Dermis blood vessel endothelial cell (primary cell): ENCODE measurements at places on chromosomes 3 and 15.

- no peak for DNase-seq
Observed at GRCh38 chr15:61327019-61327631, 98.0 kb upstream of the RORA start.

DNA sequence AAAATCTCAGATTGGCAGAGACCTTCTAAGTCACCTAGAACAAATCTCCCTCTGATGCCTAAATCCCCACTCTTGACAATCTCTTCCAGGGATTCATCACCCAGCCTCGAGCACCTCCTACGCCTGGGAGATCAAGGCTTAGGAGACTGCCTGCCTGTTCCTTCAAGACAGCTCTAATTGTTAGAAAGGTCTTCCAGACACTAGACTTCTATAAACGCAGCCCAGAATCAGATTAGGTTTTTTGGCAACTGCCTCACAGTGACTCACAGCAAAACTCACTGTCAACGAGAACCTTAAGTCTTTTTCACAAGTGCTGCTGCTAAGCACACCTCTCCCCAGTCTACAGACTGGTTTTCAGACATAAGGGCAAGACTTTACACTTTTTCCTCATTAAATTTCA is 23.1 kb downstream of the SRGAP3 start:
- no peak for DNase-seq

- no peak for DNase-seq
Observed at GRCh38 chr3:59249698-59250361, 200.0 kb upstream of the CFAP20DC start.

DNA sequence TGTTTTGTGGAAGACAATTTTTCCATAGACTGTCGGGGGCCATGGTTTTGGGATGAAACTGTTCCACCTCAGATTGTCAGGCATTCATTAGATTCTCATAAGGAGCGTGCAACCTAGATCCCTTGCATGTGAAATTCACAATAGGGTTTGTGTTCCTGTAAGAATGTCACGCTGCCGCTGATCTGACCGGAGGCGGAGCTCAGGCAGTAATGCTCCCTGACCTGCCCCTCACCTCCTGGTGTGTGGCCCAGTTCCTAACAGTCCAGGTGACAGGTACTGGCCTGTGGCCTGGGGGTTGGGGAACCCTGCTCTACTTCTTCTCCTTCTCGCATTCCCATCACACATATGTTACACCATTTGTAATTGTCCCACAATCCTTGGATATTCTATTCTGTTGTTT is 11.0 kb downstream of the CHRNA7 start:
- DNase-seq, result no peak

GRCh38 chr3:182740710-182741109 is 52.6 kb upstream of the ATP11B start:
- DNase-seq, result peak; percentile 51

DNA sequence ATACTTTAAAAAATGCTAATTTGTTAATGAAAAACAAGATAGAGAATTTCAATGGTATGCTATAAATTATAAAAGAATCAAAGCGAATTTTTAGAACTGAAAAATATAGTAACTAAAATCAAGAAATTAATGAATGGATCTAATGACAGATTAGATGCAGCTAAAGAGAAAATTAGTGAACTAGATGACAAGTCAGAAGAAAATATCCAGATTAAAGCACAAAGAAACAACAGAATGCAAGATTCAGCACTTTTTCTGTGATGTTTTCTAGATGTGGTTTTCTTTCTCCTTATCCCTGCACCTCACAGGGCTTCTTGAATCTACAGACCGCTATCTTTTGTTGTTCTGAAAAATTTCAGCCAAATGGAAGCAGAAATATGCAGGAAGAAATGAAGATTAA is 54.4 kb downstream of the INO80 start:
- no peak for DNase-seq

DNA sequence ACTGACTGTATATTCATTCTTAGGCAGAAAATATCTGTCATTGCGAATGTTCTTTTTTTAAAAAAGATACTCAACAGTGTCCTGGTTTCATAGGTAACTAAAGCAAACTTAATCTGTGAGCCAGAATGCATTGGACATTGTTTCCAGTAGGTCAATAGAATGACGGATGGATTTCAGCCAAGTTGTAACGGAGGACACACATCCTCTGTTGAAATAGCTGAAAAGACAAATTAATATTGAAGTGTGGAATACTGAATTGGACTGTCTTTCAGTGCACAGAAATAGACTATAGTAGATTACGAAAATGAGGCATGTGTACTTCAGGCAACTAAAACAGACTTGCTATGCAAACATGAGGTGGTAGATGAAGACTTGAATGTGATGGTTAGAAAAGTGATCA is 461.6 kb downstream of the WDR72 start:
- DNase-seq, result no peak

- no peak for DNase-seq
Observed at GRCh38 chr3:16739541-16740105, 134.4 kb upstream of the DAZL start.

DNA sequence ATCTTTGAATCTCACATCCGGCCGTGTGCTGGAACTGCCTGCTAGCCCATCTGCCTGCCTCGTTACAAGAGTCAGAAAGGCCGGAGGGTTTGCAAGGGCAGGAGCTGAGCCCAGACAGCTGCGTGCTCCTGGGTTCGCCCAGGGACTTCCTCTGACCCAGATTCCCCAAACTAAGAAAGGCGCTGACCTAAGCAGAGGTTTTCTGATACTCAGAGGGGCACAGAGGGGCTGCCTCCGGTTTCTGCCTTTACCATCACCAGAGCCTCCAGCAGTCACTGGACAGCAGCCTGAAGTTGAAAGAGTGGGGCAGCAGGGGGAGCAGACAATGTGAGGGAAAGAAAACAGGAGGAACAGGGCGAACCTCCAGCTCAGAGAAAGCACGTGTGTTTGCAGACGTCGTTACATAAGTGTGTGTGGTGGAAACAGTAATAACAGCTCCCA is 33.4 kb upstream of the RAD18 start:
- DNase-seq, result peak; percentile 17

DNA sequence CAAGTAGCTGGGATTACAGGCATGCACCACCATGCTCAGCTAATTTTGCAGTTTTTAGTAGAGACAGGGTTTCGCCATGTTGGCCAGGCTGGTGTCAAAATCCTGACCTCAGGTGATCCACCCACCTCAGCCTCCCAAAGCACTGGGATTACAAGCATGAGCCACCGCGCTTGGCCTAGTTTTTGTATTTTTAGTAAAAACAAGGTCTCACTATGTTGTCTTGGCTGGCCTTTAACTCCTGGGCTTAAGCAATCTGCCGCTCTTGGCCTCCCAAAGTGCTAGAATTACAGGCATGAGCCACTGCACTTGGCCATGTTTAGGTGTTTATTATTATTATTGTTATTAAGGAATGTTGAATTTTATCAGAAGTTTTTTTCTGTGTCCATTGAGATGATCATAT is 14.7 kb downstream of the IL16 start:
- no peak for DNase-seq

GRCh38 chr15:86568378-86568777 is 488.7 kb downstream of the AGBL1 start:
- no peak for DNase-seq

DNA sequence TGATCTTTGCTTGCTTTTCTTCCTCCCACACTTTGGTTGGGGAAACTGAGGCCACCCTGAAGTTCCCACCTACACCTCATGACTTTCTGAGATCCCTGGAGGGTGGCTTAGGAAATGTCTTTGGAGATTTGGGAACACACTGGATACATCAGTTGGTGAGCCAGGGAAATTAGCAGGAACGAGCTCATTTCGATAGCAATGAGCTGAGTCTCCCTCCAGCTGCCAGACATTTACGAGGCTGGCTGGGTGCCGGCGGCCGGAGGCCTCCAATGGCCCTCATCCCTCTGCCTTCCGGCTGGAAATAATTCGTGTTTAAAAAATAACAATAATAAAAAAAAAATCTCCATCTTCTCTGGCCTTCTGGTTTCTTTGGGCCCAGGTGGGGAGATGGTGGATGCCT is 38.8 kb downstream of the SMAD6 start:
- DNase-seq, result no peak

DNA sequence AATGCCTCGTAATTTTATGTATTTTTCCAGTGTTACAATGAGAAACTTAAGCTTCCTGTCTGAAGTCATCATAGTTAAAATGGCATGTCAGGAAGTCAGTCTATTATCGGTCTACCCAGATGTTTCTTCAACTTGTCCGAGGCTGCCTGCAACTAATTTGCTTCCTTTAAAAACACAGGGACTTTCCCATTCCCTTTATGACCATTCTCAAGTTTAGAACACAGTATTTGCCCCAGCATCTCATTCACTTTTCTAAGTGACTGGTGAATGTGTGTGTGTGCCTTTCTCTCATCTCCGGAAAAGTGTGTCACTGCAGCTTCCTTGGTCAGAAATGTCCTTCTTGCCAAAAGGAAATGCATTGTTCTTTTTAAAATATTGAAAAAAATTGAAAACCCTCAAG is 466.6 kb downstream of the RAP2B start:
- DNase-seq, result peak; percentile 97

- DNase-seq, result no peak
Observed at GRCh38 chr15:52751522-52751921, 38.6 kb downstream of the ONECUT1 start.

DNA sequence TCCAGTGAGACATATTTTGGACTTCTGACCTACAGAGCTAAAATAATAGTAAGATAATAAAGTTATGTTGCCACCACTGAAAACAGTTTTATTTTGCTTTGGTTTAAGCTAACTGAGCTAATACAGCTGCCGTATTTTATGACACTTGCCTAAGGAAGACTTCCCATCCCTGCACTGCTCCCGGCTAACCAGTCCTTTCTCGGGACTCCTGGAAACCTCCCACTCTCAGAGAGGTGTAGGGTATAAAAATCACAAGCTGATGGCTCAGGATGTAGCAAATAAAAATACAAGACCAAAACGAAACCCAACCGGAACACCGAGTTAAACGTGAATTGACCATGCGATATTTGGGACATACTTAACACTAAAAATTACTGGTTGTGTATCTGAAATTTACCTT is 448 bp upstream of the KBTBD12 start:
- no peak for DNase-seq

DNA sequence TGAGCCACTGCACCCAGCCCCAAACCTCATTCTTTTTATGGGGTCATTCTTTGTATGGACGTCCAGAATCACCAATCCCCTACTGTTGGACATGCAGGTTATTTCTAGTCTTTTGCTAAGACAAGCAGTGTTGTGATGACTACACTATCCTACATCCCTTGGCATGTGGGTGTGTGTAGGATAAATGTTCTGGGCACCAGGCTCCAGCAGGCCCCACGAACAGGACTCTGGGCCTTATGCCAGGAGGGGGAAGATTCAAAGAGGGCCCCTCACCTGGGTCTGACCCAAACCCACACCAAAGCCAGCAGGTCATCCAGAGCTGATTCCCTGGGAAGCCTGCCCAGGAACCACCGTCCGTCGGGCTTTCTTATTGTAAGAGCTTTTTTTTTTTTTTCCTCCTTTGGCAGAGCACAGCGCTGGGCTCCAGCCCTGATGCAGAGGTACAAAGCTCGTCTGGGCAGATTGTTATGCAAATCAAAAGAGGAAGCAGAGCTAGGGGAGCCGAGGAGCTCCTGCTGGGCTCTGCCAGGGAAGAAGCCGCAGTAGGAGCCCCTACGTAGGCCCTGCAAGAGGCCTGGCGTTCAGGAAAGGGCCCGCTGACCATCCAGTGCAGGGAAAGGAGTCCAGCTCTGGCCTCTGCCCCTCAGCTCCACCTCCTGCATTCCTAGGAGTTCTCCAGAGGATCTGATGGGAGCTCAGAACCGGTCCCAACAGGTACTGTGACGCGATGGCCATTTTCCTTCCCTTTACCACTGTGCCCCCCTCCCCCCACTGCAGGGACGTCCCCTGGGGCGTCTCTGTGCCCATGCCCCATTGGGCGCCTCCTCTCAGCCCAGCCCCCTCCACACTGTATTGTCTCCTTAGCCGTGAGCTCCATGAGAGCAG is 29.0 kb upstream of the FURIN start:
- DNase-seq, result no peak

DNA sequence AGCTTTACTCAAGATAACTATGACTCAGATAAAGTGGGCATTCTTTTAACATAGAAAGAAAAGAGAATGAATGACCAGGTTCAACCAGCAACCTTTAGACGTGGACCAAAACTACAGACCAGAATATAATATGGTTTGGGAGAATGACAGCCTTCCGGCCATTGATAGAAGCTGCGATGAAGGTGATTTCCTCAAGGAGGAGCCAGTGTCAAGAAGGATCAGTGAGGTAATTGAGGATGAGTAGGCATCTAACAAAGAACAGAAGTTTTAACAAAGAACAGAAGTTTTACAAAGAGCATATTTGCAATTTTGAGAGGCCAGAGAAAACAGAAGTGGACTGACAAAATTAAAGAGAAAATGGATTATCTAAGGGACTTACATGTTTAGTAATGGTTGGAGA is 289.0 kb upstream of the AGTR1 start:
- DNase-seq, result no peak

GRCh38 chr15:31243895-31244294 is 82.7 kb upstream of the KLF13 start:
- DNase-seq, result no peak

DNA sequence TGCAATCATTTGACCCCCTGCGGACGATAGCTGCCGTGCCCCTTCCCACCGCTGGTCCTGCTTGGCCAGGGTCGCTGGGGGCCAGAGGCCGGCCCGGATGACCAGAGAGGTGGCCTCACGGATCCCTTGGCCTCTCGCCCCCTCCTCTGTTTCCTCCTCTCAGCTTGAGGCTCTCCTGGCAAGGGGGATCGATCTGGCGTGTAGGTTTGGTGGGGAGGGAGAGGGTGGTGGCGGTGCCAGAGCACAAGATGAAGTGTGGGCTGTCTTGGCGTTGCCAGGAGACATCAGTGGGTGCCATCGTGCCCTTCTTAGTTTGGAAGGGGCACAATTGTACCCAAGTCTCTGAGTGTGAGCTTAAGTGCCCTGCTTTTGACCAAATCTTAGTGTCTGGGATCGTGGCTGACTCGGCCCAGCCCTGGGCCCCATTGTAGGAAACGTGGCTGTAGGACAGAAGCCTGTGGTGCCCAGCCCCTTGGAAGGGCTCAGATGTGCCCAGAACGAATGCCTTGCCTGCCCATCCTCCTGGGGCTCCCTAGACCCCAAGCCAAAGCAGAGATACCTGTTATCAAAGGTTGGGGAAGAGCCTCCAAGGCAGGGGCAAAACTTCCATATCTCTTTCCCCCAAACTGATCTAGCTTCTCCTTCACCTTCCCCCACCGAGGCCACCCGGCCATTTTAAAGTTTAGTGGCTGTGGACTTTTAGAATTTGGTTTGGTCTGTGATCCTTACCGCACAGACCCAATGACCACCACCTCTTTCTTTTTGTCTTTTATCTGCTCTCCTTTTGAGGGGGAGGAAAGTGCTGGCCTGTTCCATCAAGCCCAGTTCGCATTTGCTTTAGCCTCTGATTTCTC is 14.4 kb downstream of the NR2F2 start:
- peak; percentile 51 for DNase-seq

GRCh38 chr3:194117104-194117845 is 18.7 kb upstream of the HES1 start:
- no peak for DNase-seq

- DNase-seq, result no peak
Observed at GRCh38 chr15:98740963-98741362, 92.6 kb downstream of the IGF1R start.

DNA sequence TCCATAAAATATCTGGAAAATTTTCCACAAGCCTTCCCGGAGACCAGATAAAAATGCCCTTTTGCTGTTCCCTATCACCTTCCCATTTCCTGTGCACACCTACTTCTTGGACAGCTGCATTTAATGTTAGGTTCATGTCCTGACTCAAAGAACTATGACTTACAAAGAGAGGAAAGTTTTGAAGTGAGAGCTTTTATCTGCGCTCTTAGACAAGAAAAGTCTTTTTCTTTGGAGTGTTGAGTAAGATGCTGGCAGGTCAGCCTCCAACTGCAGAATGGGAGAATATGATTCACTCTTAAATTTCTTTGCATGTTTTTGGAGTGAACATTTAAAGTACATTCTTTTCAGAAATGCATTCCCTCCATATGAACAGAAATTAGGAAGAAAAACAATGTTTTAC is 147.3 kb upstream of the DPH6 start:
- DNase-seq, result no peak
